ENCODE measurements at places on chromosomes 4 and X.

GRCh38 chrX:24334461-24334860 lies 20.6 kb upstream of the SUPT20HL2 start:
- DNase-seq, result no peak

- peak; percentile 7 for DNase-seq
Observed at GRCh38 chr4:13783800-13784411, 156.4 kb upstream of the BOD1L1 start.

- DNase-seq, result no peak
Observed at GRCh38 chrX:134895805-134896581, 94.8 kb upstream of the SMIM10 start.

DNA sequence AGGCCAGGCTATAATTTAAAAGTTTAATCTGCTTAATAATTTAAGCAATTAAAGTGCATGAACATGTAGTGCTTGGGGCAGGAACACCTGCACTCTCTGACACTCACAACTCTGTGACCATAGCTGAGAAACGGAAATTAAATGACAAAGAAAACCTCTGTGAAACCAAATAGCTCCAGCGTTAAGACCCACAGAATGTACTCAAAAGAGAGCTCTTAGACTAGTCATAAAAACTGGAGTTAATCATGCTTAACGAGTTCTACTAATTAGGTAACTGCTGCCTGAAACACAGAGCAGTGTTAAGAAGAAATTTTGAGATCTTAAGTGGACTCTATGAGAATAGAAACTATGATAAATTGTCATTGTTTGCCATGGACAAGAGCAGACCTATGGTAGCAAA lies 174.4 kb upstream of the SPIN4 start:
- DNase-seq, result no peak

GRCh38 chr4:24595659-24596058 lies 11.3 kb upstream of the DHX15 start:
- no peak for DNase-seq

GRCh38 chrX:80876877-80877276 lies 67.2 kb upstream of the BRWD3 start:
- DNase-seq, result peak; percentile 50

GRCh38 chr4:168524006-168524405 lies 27.2 kb downstream of the PALLD start:
- DNase-seq, result peak; percentile 22

- no peak for DNase-seq
Observed at GRCh38 chr4:100569196-100569595, 51.4 kb upstream of the EMCN start.

- DNase-seq, result no peak
Observed at GRCh38 chr4:16739997-16740624, 158.3 kb downstream of the LDB2 start.

DNA sequence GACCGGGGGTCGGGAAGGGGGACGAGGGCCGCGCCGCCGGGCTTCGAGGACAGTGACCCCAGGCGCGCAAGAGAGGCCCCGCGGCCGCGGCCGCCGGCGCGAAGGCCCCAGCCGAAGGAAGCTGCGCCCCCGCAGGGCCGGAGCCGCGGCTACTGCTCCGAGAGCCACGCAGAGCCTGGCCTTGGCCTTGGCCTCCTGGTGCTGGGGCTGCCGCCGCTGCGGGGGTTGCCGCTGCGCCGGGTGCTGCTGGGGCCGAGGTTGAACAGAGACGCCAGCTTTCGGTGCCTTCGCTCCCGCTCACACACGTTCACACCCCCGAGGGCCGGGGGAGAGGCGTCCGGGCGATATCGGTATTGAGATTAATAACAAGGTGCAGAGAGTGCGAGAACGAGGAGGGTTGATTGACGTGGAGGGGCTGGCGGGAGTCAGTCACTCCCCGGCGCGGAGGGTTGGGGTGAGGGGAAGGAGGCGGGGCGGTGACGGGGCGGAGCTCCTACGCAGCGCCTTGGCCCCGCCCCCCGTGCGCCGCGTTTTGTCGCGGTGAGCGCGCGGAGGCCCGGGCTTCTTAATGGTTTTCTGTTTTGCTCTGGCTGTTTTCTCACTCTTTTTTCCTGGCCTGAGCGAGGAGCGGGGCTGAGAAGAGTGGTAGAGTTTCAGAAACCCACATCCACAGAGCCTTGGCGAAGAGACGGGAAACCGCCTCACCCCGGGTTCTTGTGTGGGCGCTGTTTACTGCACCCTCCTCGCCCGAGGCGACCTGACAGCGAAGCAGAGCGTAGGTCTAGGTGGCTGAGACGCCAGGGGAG lies 878 bp upstream of the CNOT6L start:
- DNase-seq, result peak; percentile 97

All from suppressor macrophage (primary cell).